ENCODE measurements at places on chromosomes 6 and 20. TPM values are rescaled to one million over a fixed set of nuclear protein-coding genes. Genes with fewer than 3 reads are reported as not detected.

DNA sequence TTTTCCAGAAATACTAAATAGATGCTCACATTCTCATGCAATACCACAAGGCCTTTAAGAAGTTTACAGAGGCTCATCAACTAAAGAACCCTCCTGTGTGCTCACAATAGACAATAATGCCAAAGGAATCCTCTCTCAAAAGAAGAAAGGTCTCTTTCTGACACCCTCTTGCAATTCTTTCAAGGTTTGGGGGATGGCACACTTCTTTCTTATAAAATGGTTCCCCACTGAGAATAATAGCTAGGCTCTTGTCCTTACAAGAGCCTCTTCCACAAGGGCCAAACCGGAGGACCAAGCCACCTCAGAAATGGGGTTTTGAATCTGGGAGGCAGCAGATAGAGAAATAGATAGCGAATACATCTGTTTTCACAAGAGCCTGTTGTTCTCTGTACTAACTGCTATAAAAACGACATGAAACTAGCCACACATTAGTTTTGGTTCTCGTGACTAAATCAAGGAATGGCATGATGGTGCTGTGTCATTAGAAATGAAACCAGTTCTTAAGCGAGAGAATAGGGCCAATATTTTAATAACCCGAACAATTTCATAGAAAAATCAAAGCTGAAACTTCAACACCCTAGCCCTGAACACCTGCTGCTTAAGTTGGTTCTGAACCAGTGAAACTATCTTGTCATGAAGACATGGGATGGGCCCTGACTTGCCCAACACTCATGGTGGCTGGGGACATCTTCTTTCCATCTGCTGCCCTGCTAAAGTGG is 81.1 kb downstream of the PRDM1 start:
- no peak for DNase-seq

- DNase-seq, result no peak
Observed at GRCh38 chr6:5617179-5617578, 355.9 kb downstream of the FARS2 start.

- no peak for DNase-seq
Observed at GRCh38 chr6:20691185-20691584, 156.9 kb downstream of the CDKAL1 start.

The PGC gene
- not detected for total RNA-seq

GRCh38 chr6:6436946-6437345 is 116.5 kb upstream of the F13A1 start:
- DNase-seq, result peak; percentile 59

Measured in myocyte (in vitro differentiated cells).